ENCODE measurements at places on chromosomes 2 and 18. TPM values are rescaled to one million over a fixed set of nuclear protein-coding genes. Genes with fewer than 3 reads are reported as not detected.

Gene CMPK2
- 0.90 TPM for total RNA-seq

Gene KCNG2
- 0.15 TPM for total RNA-seq

Gene APOB
- 0.26 TPM for total RNA-seq

Gene HOXD9
- total RNA-seq = not detected

Gene DSG1
- not detected for total RNA-seq

Gene ABCG8
- not detected for total RNA-seq

GRCh38 chr2:175080479-175080878 lies 75.3 kb upstream of the CHN1 start:
- H3K27ac ChIP-seq = no peak overlapping the region
- H3K27me3 ChIP-seq = no peaks in the 10 kb centered on the region
- no peak overlapping the region for H3K4me3 ChIP-seq
- H3K4me1 ChIP-seq = no peaks in the 10 kb centered on the region

DNA sequence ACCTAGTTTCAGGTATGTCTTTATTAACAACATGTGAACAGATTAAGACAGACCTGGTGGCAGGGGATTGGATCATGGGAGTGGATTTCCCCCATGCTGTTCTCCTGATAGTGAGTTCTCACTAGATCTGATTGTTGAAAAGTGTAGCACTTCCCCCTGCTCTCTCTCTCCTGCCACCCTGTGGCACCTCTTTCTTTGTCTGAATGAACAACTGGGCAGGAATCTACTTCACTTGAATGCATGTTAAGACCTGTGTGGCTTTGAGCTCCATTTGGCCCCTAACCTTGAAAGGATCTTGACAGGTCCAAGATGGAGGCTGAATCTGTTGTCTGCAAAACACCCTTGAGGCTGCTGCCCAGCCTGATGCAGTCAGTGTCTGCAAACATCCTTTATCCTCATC lies 194.4 kb downstream of the RNF144A start:
- no peak overlapping the region for H3K4me3 ChIP-seq
- no peak for DNase-seq
- no peaks in the 10 kb centered on the region for H3K27me3 ChIP-seq

DNA sequence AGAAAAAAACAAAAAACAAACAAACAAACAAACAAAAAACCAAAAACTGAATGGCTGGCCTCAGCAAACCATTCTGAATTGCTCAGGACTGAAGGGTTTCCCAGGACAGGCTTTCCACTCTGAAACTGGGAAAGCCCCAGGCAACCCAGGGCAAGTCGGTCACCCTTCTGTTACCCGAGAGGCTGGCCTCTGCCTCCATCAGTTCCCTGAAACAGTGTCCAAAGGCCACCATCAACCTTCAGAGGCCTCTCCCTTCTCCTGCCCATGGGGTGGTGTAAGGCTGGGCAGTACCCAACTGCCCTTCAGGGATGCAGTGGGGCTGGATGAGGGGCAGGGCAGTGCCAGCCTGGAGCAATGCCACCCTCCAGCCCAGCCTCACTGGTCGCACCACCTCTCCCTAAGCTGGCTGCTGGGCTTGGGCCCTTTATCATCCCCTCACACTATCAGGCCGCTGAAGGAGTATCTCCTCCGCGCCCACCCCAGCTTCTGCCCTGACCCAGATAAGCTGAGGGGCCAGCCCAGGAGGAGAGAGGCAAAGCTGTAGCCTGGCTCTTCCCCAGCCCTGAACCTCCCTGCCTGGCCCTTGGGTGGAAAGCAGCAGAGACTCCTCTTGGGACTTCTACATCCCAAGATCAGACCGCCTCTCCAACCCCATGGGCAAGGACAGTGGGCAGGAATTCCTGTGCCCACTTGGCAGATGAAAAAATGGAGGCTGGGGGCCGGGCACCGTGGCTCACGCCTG lies 35.9 kb downstream of the ZFP36L2 start:
- no peak for DNase-seq
- H3K27me3 ChIP-seq = no peaks in the 10 kb centered on the region
- H3K27ac ChIP-seq = no peak overlapping the region
- H3K4me1 ChIP-seq = no peaks in the 10 kb centered on the region

DNA sequence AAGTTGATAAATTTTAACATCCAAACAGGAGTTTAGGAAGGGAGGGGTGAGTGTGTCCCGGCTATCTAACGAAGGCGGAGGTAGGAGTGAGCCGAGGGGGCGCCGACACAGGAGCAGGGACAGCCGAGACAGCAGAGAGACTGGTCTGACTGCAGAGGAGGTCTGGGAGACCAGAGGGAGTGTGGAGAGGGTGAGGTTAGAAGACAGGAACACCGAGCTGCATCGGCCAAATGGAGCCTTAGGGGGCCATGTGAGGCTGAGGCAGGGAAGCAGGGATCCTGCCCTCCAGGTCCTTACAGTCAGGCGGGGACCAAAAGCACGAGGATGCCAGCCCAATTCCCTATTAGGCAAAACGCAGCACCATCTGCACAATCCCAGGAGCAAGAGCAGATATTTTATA lies 67.0 kb downstream of the SFXN5 start:
- no peaks in the 10 kb centered on the region for H3K27me3 ChIP-seq
- H3K4me1 ChIP-seq = no peaks in the 10 kb centered on the region
- H3K4me3 ChIP-seq = no peak overlapping the region

- DNase-seq = no peak
- no peak overlapping the region for H3K27ac ChIP-seq
- no peaks in the 10 kb centered on the region for H3K4me1 ChIP-seq
- H3K36me3 ChIP-seq = no peaks in the 10 kb centered on the region
- no peak overlapping the region for H3K4me3 ChIP-seq
- no peaks in the 10 kb centered on the region for H3K27me3 ChIP-seq
Measured at GRCh38 chr2:79817288-79817687, 304.4 kb downstream of the CTNNA2 start.

DNA sequence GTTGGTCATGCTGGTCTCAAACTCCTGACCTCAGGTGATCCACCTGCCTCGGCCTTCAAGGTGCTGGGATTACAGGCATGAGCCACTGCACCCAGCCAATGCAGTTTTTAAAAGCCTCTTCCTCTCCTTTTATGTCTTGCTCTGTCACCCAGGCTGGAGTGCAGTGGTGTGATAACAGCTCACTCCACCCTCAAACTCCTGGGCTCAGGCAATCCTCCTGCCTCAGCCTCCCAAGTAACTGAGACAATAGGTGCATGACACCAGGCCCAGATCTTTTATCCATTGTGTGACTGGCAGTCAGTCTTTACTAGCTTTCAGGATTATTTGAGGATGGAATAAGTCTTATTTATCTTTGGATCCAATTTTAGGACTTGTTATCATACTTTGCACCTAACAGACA lies 13.2 kb downstream of the KCTD18 start:
- no peak for DNase-seq
- no peak overlapping the region for H3K4me3 ChIP-seq
- 0 out of 2 replicates have a peak, but pooled peaks cover 3% of the 10 kb centered on the region for H3K4me1 ChIP-seq
- no peaks in the 10 kb centered on the region for H3K27me3 ChIP-seq

DNA sequence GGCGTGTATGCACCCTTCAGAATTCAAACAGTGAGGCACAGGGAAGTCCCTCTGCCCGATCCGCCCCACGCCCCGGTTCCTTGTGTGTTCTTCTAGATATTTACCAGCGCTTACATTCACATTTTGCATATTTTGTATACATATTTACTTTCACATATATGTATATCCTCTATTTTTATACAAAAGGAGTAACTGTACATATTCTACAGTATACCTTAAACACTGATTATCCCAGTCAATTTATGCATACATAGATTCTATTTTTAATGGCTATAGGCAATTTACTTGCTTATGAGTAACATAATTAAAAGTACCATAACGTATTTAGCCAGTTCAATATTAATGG lies 307 bp upstream of the DUSP11 start:
- H3K27me3 ChIP-seq = no peaks in the 10 kb centered on the region
- no peak overlapping the region for H3K27ac ChIP-seq
- H3K36me3 ChIP-seq = peaks cover 18% of the 10 kb centered on the region
- DNase-seq = no peak
- H3K4me1 ChIP-seq = no peaks in the 10 kb centered on the region

GRCh38 chr2:41933585-41934320 lies 114.1 kb upstream of the PKDCC start:
- peaks cover 12% of the 10 kb centered on the region for H3K4me1 ChIP-seq
- H3K36me3 ChIP-seq = no peaks in the 10 kb centered on the region
- no peak overlapping the region for H3K27ac ChIP-seq
- no peak for DNase-seq
- no peaks in the 10 kb centered on the region for H3K27me3 ChIP-seq
- no peak overlapping the region for H3K4me3 ChIP-seq

DNA sequence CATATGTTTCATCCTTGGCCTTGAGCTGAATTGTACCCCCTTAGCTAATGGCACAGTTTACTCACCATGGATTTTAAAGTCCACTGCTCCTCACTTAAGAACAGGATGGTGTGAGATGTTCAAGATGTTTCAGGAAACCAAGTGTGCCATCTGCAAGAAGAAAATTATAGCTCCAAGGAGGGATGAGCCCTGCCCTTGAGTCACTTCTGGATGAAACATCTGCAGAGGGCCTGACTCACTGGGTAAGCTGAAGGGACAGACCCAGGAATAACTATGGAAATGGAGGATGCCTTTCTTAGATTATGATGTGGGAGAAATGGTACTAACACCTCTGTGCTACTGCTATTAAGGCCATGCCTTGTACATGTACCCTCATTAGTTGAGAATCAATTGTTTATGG lies 6.4 kb downstream of the MARS2 start:
- H3K4me3 ChIP-seq = no peak overlapping the region
- H3K4me1 ChIP-seq = no peaks in the 10 kb centered on the region
- no peaks in the 10 kb centered on the region for H3K27me3 ChIP-seq
- peaks cover 20% of the 10 kb centered on the region for H3K36me3 ChIP-seq

DNA sequence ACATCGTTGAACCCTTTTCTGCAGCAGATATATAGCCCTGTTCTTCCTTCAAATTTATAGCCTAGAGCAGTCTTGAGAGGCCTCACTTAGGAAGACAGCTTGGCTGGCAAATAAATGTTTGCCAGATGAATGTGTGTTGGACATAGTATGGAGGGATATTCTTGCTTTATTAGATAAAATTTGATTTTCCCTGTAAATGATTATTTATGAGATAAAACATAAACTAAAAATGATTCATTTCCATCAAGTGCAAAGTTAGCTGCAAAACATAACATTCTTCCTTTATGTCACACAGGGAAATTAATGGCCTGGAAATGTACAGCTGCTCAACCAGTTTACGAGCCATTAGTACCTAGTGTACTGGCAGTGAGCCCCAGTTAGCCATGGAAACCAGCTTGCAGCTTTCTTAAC lies 82.5 kb downstream of the LIMS1 start:
- H3K4me3 ChIP-seq = no peak overlapping the region
- no peaks in the 10 kb centered on the region for H3K27me3 ChIP-seq
- H3K36me3 ChIP-seq = no peaks in the 10 kb centered on the region
- peaks cover 6% of the 10 kb centered on the region for H3K4me1 ChIP-seq
- H3K27ac ChIP-seq = no peak overlapping the region
- no peak for DNase-seq

DNA sequence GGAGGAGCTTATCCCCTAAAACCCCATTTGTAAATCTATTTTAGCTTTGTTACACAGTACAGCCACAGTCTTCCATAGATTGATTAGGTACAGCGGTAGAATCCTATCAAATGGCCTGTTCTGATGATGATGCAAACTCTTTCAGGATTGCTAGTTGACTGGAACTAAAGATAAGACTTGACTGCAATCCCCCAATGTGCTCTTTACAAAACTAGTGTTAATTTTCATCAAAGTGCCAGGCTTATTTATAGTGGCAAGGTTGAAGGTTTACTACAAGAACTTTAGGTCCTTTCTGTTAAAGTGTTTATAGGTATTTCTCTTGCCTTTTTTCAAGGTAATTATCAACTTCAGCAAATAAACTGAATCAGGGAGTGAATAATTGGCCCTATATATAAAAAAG lies 9.0 kb upstream of the OTX1 start:
- DNase-seq = no peak
- no peak overlapping the region for H3K4me3 ChIP-seq
- H3K27ac ChIP-seq = no peak overlapping the region
- H3K36me3 ChIP-seq = no peaks in the 10 kb centered on the region

GRCh38 chr2:147460155-147460554 lies 384.7 kb upstream of the ACVR2A start:
- H3K27ac ChIP-seq = no peak overlapping the region
- no peak overlapping the region for H3K4me3 ChIP-seq
- H3K36me3 ChIP-seq = no peaks in the 10 kb centered on the region
- no peak for DNase-seq
- H3K27me3 ChIP-seq = no peaks in the 10 kb centered on the region

- H3K27me3 ChIP-seq = no peaks in the 10 kb centered on the region
- H3K27ac ChIP-seq = no peak overlapping the region
- no peaks in the 10 kb centered on the region for H3K36me3 ChIP-seq
- peaks cover 3% of the 10 kb centered on the region for H3K4me1 ChIP-seq
Measured at GRCh38 chr2:220985561-220985960, 586.5 kb downstream of the EPHA4 start.

DNA sequence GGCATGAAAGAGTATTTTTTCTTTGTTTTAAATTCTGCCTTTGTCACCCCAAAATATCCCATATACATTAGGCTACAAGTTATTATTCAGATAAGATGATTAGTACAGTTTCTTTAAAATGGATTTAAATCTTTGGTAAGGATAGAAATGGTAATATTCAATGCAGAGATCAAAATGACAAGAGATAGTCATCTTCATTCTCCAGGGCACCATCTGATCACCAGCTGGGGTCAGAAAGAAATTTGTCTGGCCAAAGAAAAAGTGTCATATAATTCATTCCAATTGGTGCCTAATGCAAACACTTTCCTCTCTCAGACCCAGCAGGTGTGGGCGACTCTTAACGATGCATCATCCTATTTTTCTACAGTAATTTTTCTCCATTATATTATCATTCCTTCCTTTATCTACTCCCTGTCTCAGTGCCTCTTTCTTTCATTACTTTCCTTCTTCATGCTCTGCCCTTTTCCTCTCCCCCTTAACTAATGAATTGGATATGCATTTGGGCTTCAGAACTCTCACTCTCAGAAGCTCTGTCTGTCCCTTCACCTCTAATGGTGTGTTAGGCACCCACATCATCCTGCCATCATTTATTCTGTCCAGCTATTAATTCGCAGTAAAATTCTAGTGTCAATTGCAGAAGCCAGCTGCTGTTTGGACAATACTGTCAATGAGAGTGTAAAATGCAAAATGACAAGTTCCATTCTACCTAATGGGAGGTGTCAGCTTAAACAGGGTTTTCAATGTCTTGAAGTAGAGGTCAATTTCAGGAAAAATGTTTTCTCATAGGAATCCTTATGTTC lies 570.5 kb downstream of the TDRD15 start:
- no peak for DNase-seq
- no peaks in the 10 kb centered on the region for H3K36me3 ChIP-seq
- H3K4me1 ChIP-seq = no peaks in the 10 kb centered on the region
